ENCODE measurements at places on chromosomes 1 and 21.

GRCh38 chr1:36203554-36204346, 20.5 kb upstream of the THRAP3 start:
- no peak for DNase-seq

- no peak for DNase-seq
Observed at GRCh38 chr1:8395433-8395866, 77.5 kb downstream of the SLC45A1 start.

DNA sequence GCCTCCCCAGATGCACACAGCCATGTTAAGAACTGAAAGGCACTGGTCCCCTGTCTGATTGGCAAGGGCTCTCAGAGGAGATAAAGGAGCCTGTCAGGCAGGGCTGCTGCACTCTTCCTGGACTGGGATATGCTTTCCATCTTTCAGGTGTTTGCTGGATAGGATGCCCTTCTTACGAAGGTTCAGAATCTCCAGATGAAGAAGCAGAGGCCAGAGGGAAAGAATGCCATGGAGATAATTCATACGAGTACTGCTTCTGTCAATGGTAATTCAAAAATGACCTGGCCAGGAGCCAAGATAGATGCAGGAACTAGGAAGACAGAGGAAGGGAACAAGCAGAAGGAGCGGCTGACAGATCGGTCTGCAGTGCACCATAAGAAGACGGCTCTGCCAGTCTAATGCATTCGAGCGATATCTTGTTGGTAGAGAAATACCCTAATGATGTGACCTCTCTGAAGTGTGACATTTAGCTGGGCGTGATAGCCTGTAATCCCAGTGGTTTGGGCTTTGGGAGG, 16.6 kb upstream of the ATP2B4 start:
- DNase-seq: no peak

- no peak for DNase-seq
Observed at GRCh38 chr1:211589782-211590721, 11.1 kb upstream of the SLC30A1 start.

GRCh38 chr1:224607188-224608148, 8.6 kb upstream of the CNIH3 start:
- DNase-seq: no peak

- no peak for DNase-seq
Observed at GRCh38 chr1:228980232-228980937, 245.1 kb downstream of the RHOU start.

DNA sequence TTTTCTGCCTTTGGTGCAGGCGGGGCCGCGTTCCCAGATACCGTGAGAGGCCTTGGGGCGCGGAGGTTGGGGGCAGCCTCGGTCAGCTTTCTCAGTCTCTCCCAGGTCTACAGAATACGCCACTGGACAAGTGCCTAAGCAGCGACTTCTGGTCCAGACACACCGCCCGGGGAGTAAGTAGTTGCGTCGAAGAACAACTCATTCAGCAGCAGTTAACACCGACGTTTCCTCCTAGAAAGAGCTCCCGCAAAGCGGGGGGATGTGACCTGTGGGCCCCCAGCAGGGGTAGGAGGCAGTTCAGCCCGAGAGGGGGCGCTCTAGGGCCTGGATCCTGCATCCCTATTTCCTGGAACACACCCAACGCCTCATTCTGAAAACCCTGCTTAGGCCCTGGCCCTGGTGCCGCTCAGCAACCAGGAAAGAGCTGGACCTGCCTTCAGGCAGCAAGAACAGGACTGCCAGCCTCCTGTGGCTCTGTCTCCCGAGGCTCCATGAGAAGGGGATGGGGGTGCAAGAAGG, 6.5 kb upstream of the BARHL2 start:
- DNase-seq: no peak

GRCh38 chr1:62691062-62691844, 3.1 kb upstream of the DOCK7 start:
- no peak for DNase-seq

DNA sequence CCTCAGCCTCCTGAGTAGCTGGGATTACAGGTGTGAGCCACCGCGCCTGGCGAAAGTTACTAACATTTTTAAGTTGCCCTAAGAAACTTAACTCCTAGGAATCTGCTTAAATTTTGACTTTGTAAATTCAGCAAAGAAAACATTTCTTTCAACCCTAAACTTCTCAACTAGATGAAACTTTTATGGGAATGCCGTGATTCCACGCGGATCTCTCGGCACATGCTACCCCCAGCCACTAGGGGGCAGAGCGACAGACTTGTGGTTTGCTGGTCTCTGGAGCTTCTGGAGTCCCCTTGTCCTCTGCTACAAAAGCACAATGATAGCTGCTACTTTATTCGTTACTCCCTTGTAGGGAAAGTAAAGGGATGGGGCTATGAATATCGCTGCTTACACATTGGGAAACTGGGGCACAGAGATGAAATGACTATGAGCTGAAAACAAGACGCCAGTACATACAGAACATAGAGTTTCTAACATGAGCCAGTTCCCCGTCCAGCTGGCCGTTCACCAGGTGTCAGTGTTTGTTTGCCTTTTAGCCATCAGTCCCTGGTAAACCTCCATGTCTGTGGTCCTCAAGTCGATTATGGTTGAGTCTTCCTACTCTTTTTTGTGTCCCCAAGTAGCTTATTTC, 114.7 kb downstream of the PBX1 start:
- DNase-seq: no peak

DNA sequence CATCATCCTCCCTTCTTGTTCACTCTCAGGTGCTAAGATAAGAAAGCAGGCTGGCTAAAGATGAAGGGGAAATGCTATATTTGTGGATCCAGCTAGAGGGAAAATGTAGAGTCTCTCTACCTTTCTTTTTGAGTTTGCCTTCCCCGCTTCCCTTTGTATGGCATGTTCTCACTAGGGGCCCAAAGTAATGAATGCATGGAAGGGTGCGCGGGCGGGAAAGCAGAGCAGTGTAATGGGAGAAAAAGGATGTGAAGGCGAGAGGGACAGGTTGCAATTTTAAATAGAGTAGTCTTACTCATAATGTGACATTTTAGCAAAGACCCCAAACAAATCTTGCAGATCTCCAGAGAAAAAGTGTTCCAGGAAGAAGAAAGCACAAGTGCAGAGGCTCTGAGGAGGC, 105.1 kb upstream of the ATP1B1 start:
- DNase-seq: no peak

GRCh38 chr1:78919150-78919549, 87.4 kb downstream of the ADGRL4 start:
- no peak for DNase-seq

GRCh38 chr1:44532567-44532944, 127.5 kb downstream of the RNF220 start:
- no peak for DNase-seq

GRCh38 chr1:153790313-153790965, 15.2 kb downstream of the SLC27A3 start:
- DNase-seq: no peak

GRCh38 chr1:24427545-24427862, 11.9 kb downstream of the NIPAL3 start:
- no peak for DNase-seq

- no peak for DNase-seq
Observed at GRCh38 chr1:220878191-220879075, 810 bp upstream of the HLX start.

DNA sequence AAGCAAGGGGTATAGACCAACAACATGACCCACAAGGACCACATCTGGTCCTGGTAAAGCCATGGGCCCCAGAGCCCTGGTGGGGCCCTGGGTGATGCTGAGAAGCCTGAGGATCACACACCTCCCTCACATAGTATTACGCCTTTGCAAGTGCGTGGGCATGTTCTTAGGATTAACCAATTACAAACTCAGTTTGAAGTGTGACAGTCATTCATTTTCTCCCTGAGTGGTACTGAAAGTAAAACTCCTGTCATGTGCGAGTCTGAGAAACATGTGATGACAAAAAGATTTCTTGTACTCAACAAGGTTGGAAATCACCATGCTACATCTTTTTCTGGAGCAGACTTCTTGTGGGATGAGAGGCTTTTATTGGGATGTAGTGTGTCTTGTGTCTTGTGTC, 315.3 kb upstream of the DUSP10 start:
- DNase-seq: no peak

GRCh38 chr1:106785176-106785575, 271.3 kb upstream of the PRMT6 start:
- DNase-seq: no peak

GRCh38 chr1:1835546-1835945, 55.3 kb downstream of the GNB1 start:
- DNase-seq: no peak

DNA sequence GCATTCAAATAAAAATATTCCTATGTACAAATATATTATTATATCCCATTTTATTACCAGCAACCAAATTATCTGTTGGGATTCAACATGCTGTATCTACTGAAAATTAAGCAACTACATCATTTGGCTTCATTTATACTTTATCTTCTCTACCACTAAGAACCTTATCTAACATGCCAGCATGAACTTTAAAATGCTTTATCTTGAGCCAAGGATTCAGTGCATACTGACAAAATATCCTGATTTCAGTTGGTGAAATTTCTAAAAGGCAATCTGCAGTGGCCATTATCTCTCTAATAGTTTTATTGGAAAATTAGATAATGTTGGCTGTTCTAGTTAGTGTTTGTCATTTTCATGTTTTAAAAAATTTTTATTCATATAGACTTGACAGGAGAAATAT, 1149.9 kb downstream of the KCNT2 start:
- no peak for DNase-seq

DNA sequence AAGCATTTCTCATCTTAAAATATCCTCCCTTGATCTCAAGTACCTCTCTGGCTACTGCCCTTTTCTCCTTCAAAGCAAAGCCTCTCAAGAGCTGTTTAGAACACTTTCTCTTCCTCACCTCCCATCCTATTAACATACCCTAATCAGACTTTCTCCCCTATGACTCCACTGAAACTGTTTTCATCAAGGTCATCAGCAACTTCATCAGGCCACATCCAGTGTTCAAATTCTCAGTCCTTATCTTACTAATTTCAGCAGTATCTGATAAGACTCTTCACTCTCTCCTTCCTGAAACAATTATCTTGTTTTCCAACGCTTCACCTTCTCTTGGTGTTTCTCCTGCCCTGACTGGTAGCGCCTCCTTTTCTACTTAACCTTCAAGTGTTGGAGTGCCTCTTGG, 1.5 kb upstream of the RAP1A start:
- DNase-seq: no peak

DNA sequence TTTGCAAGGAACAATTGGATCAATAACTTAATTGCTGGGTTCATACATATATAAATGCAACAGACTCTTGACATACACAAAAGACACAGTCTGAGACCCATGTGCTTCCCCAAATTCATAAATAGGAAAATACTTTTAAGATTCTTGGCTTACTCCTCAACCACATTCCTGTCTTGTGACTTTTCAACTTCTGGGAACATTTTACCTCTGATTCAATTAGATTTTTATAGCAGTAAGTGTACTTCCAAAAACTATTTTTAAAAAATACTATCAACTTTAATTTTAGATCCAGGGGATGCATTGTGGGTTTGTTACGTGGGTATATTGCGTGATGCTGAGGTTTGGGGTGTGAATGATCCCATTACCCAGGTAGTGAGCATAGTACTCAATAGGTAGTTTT, 406.7 kb downstream of the RPS6KC1 start:
- no peak for DNase-seq

GRCh38 chr1:56080123-56080522, 499.2 kb downstream of the PLPP3 start:
- no peak for DNase-seq

DNA sequence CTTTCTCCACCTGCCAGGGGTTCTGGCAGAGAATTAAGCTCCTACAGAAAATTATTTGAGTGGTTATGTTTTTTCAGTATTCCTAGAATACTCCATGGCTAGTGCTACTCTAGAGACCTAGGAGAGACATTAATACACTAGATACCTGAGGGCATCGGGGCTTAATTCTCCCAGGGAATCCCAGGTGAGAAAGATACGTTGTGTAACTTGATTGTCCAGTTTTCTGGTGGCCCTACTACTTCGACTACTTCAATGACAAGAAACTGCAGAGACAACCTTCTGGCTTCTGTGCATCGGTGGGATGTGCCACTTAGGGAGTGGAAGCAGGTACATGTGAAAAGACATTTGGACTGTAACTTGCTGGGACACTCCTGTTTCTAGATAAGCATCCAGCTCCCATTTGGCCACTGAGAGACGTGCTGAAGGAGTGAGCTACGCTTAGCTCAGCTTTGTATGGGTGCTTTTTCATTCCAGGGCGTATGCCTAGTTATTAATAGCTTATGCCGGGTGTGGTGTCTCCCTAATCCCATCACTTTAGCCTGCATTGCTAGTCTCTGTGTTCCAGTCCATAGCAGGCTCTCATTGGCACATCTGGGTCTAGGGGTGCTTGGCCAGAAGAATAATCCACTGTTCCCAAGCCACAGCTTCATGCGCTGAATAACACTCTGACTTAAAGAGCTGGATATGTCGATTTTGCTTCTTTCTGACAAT, 300.7 kb downstream of the SIPA1L2 start:
- DNase-seq: no peak

- no peak for DNase-seq
Observed at GRCh38 chr1:88736633-88737248, 52.7 kb downstream of the PKN2 start.

DNA sequence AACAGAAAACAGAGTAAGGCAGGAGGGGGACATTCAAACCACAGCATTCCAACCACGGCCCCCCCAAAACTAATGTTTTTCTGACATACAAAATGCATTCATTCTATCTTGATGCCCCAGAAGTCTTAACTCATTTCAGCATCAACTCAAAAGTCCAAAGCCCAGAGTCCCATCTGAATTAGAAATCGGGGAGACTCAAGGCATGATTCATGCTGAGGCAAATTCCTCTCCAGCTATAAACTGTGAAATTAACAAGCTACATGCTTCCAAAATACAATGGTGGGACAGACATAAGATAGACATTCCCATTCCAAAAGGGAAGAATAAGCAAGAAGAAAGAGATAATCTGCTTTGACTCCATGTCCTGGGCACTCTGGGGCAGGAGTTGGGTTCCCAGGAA, 73.9 kb downstream of the KCNJ15 start:
- DNase-seq: no peak

DNA sequence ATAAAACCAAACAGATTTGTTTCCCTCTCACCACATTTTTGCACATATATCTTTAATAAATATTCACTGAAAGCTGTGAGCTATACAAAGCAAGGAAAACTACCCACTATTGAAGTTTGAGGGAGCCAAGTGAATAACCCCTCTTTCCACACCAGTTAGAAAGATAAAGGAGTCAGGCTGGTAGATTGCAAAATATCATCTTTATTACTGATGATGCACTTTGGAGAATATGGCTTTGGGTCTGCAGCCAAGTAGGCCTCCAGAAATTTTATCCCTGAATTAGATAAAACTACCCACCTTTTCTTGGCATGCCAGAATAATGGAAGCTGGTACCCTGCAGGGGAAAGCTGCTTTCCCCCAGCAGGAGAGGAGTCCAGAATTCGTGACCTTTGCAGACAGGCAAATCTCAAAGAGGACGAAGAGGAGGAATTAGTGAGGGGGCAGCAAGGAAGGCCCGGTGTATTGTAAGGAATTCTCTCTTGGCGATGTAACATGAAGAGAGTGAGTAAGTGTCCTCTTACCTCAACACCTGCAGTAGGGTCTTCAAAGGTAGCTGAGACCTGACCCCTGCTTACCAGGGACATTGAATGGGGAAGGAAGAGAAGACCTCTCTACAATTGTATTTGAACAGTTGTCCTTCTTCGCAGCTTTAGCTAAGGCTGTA, 84.7 kb downstream of the LRRC8D start:
- no peak for DNase-seq

- no peak for DNase-seq
Observed at GRCh38 chr1:177067752-177068410, 96.6 kb downstream of the ASTN1 start.
